ENCODE measurements at places on chromosomes 12 and 14. TPM values are rescaled to one million over a fixed set of nuclear protein-coding genes. Genes with fewer than 3 reads are reported as not detected.

DNA sequence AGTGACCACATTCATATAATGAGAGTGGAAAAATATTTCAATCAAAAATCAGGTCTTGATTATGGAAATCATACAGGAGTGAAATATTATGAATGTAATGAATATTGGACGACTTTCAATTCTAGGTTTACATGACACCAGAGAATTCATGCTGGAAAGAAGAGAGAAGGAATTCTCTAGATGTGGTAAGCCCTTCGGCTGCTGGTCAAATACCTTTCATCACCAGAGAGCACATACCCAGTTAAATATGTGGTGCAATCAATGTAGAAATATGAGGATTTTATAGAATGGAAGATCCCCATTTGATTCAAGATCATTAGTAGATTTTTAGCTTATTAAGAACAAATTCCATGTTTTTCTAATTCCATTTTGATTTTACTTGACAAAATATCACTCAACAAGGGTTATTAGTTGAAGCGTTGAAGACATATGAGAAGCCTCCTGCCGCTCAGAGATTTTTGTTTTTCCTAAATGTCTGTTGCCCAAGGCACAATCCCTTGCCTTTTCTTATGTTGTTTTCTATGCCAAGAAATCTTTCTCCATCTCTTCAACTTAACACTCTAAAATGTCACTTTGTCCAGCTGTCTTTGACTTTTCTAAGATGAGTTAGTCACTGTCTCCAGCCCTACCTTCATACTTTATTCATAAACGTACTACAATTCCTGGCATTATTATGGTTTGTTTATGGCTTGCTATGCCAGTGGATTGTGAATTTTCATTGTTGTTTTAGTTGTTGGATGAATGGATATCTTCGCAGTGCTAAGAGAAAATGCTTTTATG, 72.8 kb upstream of the ZDHHC17 start:
- DNase-seq, result no peak
- H3K36me3 ChIP-seq, result no peaks in the 10 kb centered on the region
- no peaks in the 10 kb centered on the region for H3K4me1 ChIP-seq
- H3K4me3 ChIP-seq, result no peak overlapping the region
- no peak overlapping the region for H3K27ac ChIP-seq

GRCh38 chr14:23727566-23728335, 91.6 kb downstream of the DHRS2 start:
- DNase-seq, result peak; percentile 28
- no peak overlapping the region for H3K4me3 ChIP-seq
- no peak overlapping the region for H3K27ac ChIP-seq
- no peaks in the 10 kb centered on the region for H3K36me3 ChIP-seq

GRCh38 chr12:25455696-25456095, 97.4 kb downstream of the LMNTD1 start:
- no peak overlapping the region for H3K27ac ChIP-seq
- no peaks in the 10 kb centered on the region for H3K36me3 ChIP-seq
- H3K4me3 ChIP-seq, result no peak overlapping the region

The TAS2R10 gene
- total RNA-seq, result 1.6 TPM

The DGLUCY gene
- total RNA-seq, result 107 TPM

All from thyroid gland (tissue), 4 donors.